NCI-H774 (cell line): ENCODE measurements at places on chromosomes 7 and 10.

GRCh38 chr7:915291-916218, 38.9 kb downstream of the ADAP1 start:
- no peak for DNase-seq

GRCh38 chr7:74482629-74483401, 29.1 kb downstream of the GTF2IRD1 start:
- no peak for DNase-seq

GRCh38 chr10:76882796-76883195, 754.8 kb downstream of the KCNMA1 start:
- DNase-seq = no peak

DNA sequence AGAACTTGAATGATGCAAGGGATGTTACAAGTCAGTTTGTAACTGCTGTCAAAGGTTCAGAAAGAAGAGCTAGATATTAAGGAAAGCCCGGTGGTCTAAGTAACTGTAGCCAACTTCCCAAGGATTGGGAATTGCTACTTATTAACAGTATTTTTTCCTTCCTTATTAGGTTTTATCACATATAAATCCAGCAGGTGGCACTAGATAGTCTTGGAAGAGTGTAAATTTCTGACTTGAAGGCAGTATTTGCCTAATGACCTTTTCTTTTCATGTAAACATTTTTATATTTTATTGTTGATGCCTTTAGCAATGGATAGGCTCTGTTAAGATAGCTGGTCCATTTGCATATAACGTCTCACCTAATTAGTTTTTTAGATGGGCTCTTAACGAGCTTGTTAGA, 51.2 kb downstream of the ANLN start:
- no peak for DNase-seq

GRCh38 chr7:128940494-128941322, 3.0 kb downstream of the IRF5 start:
- DNase-seq = no peak

DNA sequence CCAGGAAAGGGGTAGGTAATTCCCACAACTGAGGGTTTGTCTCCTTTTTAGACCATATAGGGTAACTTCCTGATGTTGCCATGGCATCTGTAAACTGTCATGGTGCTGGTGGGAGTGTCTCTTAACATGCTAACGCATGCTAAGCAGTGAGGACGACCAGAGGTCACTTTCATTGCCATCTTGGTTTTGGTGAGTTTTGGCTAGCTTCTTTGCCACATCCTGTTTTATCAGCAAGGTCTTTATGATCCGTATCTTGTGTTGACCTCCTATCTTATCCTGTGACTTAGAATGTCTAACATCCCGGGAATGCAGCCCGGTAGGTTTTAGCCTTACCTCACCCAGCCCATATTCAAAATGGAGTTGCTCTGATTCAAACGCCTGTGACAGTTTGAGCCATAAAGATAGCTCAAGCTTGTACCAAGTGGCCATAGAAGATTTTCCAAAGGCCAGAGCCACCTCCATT, 176.0 kb upstream of the NAMPT start:
- no peak for DNase-seq

DNA sequence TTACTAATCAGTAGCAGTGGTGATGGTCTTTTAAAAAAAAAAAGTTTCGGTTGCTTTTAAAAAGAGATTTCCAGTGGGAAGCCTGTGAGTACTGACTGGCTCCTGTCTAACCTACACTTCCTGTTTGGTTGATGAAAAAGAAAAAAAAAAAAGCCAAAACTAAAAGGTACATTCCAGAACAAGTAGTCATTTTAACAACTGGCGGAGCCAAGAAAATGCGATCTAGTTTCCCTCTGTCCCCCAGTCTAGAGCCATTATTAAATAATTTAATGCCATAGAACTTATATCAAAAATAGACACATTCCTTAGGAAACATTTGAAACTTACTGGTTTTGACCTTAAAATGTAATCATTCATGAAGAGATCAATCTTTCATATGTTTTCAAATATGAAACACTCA, 254.2 kb upstream of the C7orf33 start:
- no peak for DNase-seq

DNA sequence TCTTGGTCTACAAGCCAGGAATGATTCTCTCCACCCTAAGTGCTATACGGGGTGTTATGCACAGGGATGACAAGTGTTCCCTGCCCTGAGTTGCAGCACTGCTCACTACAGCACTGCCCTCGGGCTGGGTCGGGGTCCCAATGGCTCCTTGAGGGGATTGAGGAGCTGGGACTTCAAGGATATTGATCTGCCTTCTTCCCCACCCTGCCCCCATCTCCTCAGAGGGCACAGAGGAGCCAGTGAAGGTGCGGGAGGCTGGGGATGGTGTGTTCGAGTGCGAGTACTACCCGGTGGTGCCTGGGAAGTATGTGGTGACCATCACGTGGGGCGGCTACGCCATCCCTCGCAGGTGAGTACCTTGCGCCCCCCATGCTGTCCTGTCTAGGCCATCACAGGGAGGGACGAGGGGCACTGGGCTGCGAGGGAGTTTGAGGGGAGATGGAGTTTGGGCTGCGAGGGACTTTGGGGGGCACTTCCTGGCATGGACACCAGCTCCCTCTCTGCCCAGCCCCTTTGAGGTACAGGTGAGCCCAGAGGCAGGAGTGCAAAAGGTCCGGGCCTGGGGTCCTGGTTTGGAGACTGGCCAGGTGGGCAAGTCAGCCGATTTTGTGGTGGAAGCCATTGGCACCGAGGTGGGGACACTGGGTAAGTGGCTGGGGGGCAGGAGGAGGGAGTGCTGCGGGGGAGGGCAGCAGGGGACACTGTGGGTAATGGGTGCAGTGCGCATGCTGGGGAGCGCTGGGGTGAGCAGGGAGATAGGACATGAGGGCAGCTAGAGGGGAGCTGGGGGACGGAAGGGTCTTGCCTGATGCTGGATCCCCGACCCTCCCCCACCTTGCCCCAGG, 10.3 kb downstream of the FLNC start:
- no peak for DNase-seq

DNA sequence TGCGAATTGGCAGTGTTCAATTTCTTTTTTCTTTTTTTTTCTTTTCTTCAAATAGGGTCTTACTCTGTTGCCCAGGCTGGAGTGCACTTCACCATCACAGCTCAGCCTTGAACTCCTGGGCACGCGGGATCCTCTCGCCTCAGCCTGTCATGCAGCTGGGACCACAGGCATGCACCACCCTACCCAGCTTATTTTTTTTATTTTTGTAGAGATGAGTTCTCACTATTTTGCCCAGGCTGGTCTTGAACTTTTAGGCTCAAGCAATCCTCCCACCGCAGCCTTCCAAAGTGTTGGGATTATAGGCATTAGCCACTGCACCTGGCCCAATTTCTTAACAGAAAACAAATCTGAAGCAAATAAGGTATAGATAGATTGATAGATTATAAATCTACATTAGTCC, 69.3 kb downstream of the SKIDA1 start:
- no peak for DNase-seq

GRCh38 chr10:3727268-3727667, 57.7 kb downstream of the KLF6 start:
- DNase-seq = no peak

DNA sequence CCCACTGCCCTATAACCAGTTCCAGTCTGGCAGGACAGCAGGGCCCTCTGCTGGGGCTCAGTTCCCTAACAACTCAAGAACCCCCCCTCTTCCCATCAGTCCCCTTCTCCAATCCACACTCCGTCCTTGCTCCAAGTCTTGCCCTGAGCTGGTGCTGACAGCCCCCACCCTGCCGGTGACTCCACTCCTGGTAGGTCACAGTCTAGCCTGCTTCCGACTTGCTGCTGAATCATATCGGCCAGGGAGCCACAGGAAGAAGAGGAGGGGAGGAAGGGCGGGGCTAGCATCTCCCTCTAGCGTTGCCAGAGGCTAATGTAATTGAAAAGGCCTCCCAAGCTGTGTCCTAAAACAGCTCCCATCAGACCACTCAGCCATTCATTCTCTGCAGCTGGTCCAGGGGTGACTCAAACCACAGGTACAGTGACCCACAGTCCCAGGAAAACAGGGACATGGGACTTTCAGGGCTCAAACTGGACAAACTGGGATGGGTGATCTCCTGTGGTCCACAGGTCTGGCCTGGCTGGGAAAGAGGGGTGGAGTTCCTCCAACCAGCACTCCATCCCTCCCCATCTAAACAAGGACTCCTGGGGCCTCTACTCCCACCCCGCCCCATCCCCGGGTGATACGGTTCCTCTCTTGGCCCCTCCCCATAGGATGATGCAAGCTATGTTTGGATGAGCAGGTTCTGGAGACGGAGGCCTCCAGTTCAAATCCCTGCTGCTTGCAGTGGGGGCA, 158.8 kb downstream of the SH3PXD2A start:
- no peak for DNase-seq

- no peak for DNase-seq
Measured at GRCh38 chr7:44073664-44074348, 8.4 kb upstream of the PGAM2 start.

- no peak for DNase-seq
Measured at GRCh38 chr10:21002091-21002878, 105.2 kb upstream of the NEBL start.

DNA sequence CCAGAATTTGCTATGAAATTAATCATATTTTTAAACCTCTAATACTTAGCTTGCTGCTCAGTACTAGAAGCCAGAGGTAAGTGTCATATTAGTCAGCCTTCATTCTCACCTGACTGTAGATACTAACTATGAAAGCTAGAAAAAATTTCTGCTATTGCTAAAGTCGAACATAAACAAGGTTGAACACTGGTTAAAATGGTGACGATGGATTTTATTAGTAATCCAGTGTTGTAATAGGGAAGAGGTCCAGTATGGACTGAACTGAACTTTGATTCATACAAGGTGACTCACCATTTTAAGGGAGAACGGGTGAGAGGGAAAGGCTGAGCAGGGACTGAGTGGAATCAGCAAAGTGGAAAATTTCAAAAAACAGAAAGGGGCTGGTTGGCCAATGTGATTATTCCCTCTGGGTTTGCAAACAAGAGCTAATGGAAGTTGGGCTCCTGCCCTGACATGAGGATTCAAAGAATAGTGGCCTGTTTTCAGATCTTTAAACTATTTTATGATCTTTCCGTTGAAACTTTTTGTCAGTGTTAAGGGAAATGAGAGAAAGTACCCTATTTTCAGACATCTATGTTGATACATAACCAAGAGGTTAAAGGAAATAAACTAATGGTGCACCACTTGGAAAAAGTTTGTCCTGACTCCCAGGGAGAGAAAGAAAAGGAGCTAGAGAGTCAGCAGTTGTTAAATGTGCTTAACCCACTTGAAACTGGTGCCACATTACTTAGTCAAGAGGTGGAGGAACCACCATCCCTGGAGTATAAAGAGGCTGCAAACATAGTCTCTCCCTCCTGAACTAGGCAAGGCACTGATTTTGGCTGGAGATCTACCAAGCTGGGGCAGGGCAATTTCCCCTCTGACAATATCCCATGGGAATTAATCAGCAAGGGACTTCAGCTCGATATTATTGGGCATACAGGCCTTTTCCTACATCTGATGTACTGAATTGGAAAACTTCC, 15.3 kb upstream of the AKR1C1 start:
- DNase-seq = no peak

GRCh38 chr7:136016649-136017395, 39.7 kb upstream of the MTPN start:
- no peak for DNase-seq

GRCh38 chr7:120431016-120431415, 158.0 kb downstream of the KCND2 start:
- DNase-seq = no peak

DNA sequence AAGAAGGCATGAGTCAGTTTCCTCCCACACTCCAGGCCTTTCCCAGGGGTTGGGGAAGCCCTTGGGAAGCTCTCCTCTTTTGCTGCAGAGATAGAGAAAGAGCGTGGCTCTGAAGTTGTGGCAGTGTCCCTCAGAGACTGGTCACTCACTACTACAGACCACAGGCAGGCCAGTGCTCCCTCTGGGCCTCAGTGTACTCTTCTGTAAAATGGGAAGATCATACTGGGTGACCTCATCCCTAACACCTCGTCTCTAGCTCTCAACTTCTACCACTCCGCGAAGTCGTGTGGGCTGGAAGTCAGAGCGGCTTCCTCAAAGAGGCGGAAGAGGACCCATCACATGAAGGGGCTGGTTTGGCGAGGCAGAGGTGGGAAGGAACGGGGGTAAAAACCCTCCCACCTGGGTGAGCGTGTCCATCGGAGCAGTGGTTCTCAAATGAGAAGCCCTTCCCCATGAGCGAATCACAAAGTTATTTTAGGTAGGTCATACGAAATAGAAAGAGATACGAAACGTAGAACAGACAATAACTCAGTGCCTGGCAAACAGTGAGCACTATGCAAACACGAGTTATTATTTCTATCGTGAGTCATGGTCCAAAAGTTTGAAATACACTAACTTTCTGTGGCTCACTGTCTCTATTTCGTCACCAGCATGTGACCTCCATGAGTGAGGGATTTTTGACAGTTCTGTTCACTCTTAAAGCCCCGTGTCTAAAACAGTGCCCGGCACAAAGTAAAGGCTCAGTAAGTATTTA, 32.7 kb downstream of the PRKAG2 start:
- DNase-seq = no peak

- DNase-seq = no peak
Measured at GRCh38 chr7:155741805-155742204, 70.5 kb downstream of the SHH start.
